ENCODE measurements at places on chromosomes 5 and 9.

DNA sequence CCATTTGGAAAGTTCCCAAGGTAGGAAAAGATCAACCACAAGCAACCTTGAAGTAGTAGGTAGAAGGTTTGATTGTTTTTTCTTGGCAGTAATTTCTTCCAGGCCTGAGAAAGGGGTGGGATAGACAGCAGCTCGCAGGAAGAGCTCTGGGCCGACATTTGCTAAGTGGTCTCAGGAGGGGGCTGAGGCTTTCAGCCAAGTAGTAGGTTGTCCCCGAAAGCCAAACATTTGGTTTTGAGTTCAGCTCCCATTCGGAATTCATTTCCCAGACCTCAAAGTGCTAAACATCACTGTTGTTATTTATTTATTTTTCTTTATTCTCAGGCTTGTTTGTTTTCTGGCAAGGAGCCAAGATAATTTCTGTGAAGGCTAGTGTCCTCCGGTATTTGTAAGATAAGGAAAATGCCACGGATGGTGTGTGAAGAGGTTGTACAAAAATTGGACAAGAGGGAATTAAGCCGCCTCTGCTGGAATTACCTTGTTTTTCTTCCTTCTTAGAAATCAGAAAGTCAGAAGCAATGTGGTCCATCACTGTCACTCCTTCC is 112.1 kb downstream of the KIF4B start:
- DNase-seq = no peak

- DNase-seq = no peak
Measured at GRCh38 chr5:111401906-111402305, 110.4 kb downstream of the STARD4 start.

- DNase-seq = no peak
Measured at GRCh38 chr5:80503641-80504040, 15.7 kb downstream of the FAM151B start.

GRCh38 chr5:7597059-7597642 is 201.2 kb downstream of the ADCY2 start:
- DNase-seq = no peak

- no peak for DNase-seq
Measured at GRCh38 chr5:96503501-96504236, 70.6 kb upstream of the PCSK1 start.

DNA sequence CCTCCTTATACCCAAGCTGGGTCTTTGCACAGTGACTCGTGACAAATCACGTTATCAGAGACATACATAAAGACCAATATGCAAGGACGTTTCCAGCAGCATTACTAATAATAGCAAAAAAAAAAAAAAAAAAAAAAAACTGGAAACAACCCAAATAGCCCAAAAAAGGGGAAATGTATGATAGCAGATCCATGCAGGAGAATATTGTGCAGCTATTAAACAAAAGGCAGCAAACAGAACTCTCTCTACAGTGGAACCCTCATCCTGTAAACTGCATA is 37.7 kb downstream of the C5orf15 start:
- DNase-seq = no peak

DNA sequence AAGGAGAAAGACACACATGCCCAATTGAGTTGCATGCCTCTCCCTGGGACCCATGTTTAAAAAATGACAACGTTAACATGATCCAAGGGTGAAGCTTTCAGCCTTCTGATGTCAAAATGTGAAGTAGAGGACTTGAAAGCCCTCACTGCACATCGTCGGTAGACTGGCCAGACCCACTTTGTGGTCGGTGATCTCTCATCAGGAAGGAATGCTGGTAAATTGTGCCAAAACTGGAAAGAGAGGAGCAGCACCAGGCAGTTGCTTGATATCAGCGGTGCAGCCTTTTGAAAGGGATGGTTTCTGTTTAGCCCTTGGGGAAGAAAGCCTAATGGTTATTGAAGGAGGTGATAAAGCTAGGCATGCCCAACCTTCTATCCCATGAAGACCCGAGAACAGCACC is 125.3 kb upstream of the MARCHF11 start:
- no peak for DNase-seq

- no peak for DNase-seq
Measured at GRCh38 chr9:135858491-135859185, 48.7 kb downstream of the CAMSAP1 start.
